ENCODE measurements at places on chromosomes 5 and 9.

DNA sequence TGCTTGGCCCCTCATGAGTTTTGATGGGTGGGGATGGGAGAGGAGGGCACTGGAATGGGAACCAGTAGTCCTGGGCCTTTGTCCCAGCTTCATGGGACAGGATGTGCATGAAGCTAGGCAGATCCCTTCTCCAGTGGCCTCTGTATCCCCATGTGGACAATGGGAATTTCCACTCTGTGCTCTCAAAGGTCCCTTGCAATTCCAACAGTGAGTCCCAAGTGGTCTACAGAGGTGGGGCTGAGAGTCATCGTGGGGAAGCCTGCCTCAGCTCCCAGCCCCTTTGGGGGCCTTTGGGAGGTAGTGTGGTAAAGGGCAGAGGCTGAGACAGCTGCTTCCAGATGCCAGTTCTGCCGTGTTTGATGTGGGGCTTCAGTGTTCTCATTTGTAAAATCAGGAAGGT is 1.9 kb upstream of the PHYHD1 start:
- no peak for DNase-seq

DNA sequence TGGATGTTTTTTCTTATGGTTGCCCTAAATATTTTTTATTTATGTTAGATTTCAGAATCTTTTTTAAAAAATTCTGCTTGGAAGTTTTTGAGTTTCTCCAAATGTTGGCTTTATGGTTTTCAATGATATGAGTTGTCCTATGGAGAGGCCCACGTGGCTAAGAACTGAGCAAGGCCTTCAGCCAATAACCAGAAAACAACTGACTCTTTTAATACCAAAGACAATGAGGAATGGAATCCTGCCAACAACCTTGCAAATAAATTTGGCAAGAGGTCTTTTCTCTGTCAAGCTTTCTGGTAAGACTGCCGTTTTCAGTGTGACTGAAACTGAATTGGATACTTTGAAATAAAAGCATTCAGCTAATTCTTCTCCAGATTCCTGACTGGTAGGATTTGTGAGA is 1740.1 kb upstream of the WWC1 start:
- DNase-seq = no peak

DNA sequence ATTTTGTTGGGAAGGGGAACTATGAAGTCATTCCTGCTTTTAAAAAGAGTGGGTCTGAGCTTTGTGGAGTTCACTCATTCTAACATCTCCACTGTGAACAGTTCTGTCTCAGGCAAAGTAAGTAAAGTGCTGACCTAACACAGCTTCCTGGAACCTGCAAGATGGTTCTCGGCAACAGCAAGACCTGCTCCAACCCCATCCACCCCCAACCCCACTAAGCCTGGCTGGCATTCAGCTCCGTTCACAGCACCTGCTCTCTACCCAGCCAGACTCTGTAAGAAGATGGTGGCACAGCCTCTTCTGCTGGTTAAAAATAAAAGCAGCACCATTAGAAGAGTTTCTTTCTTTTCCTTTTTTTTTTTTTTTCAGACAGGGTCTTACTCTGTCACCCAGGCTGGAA is 42.0 kb downstream of the EPB41L4B start:
- no peak for DNase-seq

DNA sequence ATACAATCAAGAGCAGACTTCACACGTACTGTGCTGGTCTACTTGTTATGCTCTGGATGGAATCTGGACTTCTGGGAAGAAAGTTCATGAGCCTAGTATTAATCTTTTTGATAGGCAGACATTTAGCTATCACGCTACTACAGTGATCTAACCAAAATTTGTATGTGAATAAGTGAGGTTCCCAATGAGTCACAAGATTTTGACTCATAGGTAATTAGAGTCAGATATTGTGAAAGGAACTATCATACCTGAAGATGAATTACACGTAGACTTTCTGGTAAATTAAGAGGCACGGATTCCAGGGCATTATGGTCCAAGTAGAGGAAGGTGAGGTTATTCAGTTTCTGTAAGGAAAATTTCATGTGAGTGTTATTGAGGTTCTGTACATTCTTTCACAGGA is 18.4 kb downstream of the OGN start:
- DNase-seq = no peak

DNA sequence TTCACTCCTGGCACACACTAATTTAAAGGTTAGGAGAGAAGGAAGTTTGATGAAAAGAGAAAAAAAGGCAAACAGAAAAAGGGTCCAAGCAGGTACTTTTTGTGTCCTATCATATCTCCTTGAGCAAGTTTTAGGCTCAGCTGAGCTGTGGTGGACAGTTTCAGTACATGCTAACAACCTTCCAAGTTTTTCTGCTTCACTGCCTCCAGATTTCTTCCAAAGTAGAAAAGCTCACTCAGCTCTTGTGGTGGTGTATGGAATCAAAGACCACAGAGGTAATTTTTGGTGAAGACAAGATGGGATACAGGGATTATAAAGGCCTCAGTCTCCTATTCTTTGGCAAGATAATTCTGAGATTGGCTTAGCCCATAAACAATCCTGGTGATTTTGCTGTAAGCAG is 921.8 kb downstream of the NR2F1-AS1 start:
- DNase-seq = no peak

GRCh38 chr5:119596046-119596445 is 33.3 kb upstream of the FAM170A start:
- DNase-seq = no peak

DNA sequence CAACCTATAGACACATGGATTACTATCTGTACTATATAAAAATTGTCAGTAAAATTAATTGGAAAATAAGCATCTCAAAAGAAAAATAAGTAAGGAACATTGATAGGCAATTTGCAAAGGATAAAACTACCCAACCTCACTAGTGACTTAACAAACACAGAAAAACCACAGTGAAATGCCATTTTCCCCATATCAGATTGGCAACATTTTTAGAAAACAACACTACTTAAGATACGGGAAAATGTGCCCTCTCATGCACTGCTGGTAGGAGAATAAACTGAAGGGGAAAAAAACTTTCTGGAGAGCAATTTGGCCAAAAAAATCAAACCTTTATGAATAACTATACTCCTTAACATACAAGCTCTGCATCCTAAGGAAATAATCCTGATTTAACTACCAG is 254.0 kb downstream of the DEPDC1B start:
- DNase-seq = no peak

DNA sequence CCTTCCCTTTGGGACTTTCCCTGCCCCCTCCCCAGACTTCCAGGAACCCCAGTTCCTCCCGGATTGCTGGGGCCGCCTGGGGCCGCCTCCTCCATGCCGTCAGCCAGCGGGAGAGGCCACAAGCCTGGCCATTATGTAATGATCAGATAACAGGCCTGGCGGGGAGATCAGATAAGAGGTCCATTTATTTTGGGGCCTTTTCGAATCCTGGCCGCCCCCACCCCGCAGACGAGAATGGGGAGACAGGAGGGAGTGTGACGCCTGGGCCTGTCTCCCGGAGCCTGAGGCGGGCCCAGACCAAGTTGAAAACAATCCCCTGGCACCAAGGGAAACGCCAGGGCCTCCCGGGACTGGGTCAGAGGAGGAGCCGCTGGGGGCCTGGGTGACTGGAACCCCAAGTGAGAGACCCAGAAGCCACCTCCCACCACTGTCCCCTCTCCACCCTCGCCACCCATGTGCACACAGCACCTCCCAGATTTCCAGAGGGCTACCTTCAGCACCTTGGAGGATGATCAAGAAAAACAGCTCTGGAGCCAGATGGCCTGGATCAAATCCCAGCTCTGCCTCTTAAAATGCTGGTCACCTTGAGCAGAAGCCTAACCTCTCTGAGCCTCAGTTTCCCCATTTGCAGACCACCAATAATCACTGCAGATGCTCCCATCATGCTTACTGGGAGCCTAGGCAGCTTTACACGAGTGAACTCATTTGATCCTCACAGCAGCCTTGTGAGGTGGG is 7.8 kb downstream of the ENG start:
- no peak for DNase-seq

GRCh38 chr9:77901018-77901417 is 130.6 kb downstream of the GNAQ start:
- no peak for DNase-seq

GRCh38 chr5:170438581-170438980 is 49.4 kb upstream of the KCNMB1 start:
- DNase-seq = no peak

- no peak for DNase-seq
These were observed 7.6 kb downstream of the ARPC5L start for GRCh38 chr9:124869466-124869985.

- DNase-seq = no peak
These were observed 34.3 kb downstream of the TMOD1 start for GRCh38 chr9:97535771-97536170.
